OCI-LY7 (cell line): ENCODE measurements at places on chromosomes 2 and 18. TPM values are rescaled to one million over a fixed set of nuclear protein-coding genes. Genes with fewer than 3 reads are reported as not detected.

DNA sequence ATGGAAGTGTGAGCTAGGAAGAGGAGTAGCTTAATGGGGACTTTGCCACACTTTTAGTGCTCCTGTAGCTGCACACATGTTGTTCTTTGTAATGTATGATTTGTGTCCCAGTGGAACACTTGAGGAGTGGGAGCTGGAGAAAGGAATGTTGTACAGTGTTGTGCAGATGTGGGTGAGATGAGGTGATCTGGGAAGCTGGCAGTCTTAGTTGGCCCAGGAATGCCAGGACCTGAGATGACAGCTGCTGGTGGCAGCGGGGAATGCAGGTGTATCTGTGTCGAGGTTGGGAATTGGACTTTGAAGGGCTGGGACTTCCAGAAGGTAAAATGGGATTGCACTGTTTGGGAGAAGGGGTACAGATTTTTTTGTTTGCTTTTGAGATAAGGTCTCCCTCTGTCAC lies 23.6 kb downstream of the NEDD4L start:
- no peak for DNase-seq

VAMP8 gene
- total RNA-seq = 152 and 160 TPM in 2 replicates

- no peak for DNase-seq
Observed at GRCh38 chr18:34965566-34965965, 75.6 kb upstream of the MAPRE2 start.

- DNase-seq = no peak
Observed at GRCh38 chr2:39724828-39725144, 54.3 kb downstream of the THUMPD2 start.

DNA sequence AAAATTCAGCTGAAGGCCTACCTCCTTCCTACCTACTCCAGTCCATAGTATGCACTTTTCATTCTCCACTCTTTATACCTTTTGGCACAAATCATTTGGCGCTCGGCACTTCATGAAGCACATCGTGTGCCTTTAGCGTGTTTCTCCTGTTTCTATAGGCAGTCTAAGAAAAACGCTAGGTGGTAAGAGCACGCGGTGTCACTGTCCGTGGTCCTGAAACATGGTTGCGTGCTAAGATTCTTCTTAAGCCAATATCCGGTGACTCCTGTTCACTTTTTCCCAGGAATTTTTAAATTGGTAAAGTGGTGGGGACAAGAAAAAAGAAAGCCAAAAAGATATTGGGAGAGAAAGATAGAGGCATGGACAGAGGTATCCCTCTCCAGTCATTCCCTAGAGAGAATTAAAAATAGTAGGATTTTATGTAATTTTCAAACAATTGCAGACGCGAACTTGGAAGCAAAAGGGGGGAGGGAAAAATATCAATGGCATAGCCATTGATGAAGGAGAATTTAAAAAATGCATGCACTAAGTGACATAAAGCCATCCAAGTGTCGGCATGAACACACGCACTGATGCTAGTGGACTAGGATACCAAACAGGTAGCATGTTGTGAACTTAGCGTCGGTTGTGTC lies 1.4 kb upstream of the CTNNA2 start:
- peak; percentile 2 for DNase-seq

GRCh38 chr2:70261501-70261900 lies 3.6 kb downstream of the PCYOX1 start:
- DNase-seq = peak; percentile 29
